CD4-positive, alpha-beta T cell treated with Interleukin-17A for 1 hour (primary cell): ENCODE measurements at places on chromosomes 5 and 9.

DNA sequence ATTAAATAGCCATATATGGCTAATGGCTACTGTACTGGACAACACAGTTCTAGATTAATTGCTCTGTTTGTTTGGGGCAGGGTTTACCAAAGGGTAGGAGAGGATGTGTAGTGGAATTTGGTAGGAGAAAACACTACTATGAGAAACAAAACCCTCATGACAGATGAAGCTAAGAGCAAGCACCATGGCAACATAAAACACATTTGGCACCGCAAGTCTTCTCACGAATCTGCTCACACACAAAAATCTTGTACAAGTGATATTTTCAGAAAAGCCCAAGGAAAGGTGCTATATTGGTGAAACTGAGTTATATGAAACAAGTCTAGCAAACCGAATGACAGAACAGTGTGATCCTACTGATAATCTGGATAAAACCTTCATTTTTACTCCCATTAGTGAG lies 38.5 kb downstream of the CSF2 start:
- DNase-seq: no peak

- no peak for DNase-seq
These were observed 14.8 kb upstream of the FAM174A start for GRCh38 chr5:100520348-100520747.

- no peak for DNase-seq
These were observed 188.7 kb upstream of the TLE4 start for GRCh38 chr9:79383096-79383495.

DNA sequence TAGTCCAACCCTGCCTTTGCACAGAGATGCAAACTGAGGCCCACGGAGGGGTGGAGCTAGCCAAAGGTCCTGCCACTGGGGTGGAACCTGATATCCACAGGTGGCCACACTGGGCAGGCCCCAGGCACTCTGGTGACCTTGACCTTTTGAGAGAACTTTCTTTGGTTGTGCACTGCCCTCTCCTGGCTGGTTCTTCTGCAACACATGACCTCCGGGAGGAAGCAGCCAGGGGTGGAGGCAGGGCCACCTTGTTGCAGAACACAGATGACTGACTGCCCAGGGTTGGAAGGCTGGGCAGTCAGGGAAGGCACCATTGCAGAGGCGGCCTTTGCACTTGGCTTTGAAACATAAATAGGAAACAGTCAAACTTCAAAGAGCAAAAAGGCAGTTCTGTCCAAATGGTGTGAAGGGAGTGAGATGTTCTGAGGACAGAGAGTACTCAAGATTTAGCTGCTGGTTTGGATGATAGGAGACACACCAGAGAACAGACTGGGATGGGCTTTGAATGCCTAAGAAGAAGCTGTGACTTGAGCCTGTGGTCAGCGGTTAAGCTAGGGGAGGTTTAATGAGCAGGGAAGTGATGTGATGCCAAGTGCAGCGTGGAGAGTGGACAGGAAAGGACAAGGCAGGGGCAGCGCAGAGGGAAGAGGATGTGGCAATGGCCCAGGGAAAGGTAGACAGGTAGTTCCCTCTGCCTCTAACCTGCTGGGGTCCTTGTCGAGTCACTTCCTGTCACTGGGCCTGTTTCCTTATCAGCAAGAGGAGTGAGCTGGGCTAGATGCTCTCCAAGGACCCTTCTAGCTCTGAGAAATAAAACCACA lies 6.8 kb upstream of the TCOF1 start:
- peak; percentile 52 for DNase-seq

DNA sequence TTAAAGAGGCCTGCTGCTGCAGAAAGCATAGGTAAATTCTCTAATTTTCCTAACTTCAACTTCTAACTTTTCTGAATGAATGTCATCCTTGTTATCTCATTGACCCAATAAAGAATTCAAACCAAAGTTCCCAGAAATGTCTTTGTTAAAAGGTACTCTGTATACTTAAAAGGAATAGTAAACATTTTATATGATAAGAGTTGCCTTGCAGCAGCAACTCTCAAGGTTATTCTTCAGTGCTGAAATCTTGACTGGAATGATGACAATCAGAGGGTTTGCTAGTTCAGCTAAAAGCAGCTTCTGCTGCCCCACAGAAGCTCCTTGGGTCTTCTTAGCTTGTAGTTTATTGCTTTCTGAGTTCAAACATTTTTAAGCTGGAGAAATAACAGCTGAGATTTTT lies 28.3 kb downstream of the FGF10 start:
- DNase-seq: no peak
